Parietal lobe (tissue), 2 donors: ENCODE measurements at places on chromosomes 7 and 10. TPM values are rescaled to one million over a fixed set of nuclear protein-coding genes. Genes with fewer than 3 reads are reported as not detected.

The PMPCB gene
- 76.1 TPM for total RNA-seq

The GPR26 gene
- 2.8 TPM for total RNA-seq

The CNNM1 gene
- 5.6 TPM for total RNA-seq

The C10orf143 gene
- 1.3 TPM for total RNA-seq
